ENCODE measurements at places on chromosomes 4 and X.

DNA sequence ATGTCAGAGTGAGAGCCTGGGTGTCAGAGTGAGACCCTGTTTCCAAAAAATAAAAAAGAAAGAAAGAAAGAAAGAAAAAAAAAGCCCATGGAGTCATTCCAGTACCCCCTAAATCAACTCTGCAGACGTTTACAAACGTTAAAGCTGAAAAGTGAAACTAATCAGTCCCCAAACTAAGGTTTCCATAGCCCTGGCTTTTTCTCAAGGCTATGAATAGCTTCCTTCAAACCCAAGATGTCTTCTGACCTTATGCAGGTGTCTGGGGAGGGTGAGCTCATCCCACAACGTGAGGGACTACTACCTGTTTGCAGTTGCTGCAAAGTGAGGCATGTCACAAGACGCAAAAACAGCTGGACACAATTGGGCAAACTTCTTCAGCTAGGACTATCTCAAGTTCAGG lies 144.0 kb downstream of the SH3KBP1 start:
- DNase-seq, result no peak

GRCh38 chrX:12892716-12893115 lies 13.7 kb upstream of the TLR8 start:
- DNase-seq, result no peak

DNA sequence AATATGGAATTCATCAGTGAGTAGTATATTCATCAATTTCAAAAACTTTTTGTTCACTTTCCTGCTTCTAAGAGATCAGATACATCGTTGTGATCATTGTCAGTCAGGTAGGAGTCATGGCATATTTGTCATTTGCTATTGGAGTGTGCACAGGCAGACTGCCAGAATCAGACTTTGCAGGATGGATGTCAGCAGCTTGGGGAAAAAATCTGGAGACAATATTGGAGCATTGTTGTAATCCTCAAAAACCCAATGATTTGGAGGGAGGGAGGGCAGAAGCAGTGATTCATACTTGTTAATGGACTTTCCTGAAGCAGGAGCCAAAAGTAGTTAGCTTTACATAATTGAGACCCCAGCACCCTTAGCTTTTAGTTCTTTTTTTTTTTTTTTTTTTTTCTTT lies 59.6 kb upstream of the DRP2 start:
- no peak for DNase-seq

GRCh38 chr4:115548123-115548522 lies 434.7 kb upstream of the NDST4 start:
- no peak for DNase-seq

- no peak for DNase-seq
These were observed 32.6 kb upstream of the DHRSX start for GRCh38 chrX:2533424-2533823.

DNA sequence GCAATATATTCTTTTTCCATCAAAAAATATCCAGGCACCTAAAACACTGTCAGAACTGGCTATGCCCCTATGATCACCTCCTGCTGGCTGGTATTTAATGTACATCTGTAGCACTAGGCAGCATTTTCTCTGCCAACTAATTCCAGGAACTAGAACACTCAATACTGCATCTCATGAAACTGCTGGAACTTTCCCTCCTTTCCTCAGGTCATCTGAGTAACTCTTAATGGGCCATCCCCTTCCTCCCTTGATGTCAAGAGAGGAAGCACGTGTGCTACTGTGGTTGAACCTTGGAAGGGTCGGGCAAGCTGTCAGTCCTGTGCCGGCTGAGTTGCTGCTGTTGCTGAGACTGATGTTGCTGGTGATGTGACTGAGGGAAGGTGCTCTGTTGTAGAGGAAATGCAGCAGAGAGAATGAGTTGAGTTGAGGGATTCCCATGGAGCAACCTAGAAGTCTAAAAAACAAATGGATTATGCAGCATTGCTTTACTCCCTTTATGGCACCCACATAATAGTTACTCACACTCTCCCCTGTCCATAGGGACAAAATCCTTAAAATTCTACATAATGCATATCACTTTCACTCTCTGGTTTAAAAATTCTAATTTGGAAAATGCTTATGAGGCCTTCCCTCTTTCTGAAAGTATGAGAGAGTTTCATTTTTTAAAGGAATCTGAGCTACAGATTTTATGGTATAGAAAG lies 39.5 kb downstream of the TMEM165 start:
- DNase-seq, result no peak

DNA sequence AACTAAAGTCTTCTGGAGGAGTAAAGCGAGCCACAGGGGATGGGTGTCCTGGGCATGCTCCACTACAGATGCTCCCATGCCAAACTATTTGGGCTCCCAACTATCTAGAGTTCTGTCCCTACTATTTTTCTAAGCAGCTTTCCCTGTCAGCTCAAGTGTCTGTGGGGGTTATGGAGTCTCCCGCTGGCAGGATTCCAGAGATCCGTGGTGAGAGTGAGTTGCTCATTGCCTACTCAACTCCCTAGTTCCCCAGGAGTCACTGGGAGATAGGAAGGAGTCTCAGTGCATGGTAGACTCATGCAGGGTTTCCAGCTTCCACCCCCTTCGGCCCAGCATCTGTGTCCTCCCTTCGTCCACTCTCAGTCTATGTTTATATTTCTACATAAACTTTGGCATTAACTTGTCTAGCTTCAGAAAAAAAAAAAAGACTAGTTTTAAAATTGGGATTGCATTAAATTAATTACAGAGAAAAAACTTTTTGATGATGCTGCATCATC lies 55.1 kb upstream of the INPP4B start:
- no peak for DNase-seq

DNA sequence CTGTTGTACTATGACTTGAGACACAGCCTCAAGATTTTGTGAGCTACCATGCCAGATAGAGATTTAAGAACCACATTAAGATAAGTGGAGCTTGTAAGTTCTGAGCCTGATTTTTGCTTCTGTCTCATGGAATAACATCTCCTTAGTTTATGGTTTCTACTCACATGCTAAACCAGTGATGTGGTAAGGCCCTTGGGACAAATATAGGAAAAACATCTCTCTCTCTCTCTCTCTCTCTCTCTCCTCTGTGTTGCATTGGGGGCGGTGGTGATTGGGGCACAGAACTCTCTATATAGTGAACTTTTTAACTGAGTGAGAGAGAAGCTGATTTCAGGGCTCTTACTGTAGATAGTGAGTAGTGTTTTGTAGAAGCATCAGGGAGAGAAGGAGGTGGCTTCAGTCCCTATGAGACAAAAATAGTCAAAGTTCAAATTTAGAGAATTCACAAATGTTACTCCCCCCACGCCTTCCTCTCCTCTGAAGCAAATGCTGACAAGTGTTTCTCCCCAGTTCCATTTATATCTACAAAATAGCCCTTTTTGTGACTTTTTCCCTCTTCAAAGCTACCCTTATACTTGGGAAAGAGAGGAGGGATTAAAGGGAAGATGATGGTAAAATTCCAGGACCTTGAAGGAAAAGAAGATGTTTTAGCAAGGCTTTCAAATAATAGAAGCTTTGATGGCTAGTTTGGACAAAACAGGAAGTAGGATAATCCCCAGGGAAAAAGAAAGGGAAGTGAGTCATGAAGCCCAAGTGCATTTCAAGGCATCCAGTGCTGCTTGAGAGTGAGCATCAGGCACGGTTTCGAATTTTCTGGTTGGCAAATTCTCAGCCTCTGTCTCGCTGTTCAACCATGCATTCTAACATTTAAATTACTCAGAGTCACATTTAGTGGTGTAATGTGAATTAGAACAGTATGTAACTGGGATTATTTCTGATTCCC lies 134.3 kb upstream of the AP1S2 start:
- DNase-seq, result no peak

DNA sequence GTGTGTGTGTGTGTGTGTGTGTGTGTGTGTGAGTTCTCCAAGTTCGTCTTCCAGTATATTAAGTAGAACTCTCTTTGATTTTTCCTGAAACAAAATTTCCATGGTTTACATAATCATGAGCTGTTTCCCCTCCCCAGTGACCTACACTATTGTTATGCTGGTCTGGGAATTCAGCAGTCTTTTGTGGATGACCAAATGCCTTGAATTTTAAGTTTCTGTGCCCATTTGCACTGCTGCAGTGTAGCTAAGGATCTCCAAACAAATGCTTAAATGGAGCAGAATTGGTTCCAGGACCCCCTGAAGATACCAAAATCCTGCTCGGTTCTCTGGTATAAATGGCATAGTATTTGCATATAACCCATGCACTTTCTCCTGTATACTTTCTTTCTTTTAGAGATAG lies 77.2 kb upstream of the SLC34A2 start:
- no peak for DNase-seq

DNA sequence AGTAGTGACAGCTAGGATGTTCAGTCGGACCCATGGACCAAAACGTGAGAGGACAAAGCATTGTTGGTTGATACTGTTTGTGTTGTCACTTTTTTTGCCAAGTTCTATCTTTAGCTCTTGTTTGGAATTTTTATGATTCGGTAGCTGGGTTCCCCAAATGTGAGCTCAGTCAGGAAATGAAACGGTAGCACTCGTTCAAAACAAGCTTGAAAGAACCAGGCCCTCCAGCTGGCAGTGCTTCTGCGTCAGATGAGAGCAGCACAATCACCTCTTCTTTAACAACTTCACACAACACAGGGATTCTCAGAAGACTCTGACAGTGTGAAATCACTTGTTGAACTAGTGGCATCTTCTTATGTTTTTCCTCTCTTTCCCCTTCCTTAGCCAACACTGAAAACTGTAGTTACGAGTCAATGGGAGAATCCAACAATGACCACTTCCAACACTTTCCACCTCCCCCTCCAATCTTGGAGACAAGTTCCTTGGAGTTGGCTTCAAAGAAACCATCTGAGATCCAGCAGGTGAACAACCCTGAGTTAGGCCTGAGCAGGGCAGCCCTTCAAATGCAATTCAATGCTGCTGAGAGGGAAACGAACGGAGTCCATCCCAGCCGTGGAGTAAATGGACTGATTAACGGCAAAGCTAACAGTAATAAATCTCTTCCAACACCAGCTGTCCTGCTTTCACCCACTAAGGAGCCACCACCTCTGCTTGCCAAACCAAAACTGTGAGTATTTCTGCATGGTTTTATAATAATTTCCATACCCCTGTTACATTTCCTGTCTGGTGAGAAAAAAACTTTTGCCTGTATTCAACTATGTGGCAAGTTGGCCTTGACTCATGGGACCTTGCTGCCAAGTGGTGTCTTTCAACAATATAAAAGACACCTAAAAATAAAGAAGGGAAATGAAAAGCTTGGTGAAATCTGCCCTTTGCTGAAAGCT lies 214.6 kb downstream of the PALLD start:
- DNase-seq, result no peak

- no peak for DNase-seq
These were observed 37.2 kb upstream of the SPANXC start for GRCh38 chrX:141279476-141279875.

- DNase-seq, result no peak
These were observed 393.7 kb downstream of the GASK1B start for GRCh38 chr4:157779081-157779480.

GRCh38 chr4:7324651-7325121 lies 110.0 kb downstream of the PSAPL1 start:
- DNase-seq, result no peak

DNA sequence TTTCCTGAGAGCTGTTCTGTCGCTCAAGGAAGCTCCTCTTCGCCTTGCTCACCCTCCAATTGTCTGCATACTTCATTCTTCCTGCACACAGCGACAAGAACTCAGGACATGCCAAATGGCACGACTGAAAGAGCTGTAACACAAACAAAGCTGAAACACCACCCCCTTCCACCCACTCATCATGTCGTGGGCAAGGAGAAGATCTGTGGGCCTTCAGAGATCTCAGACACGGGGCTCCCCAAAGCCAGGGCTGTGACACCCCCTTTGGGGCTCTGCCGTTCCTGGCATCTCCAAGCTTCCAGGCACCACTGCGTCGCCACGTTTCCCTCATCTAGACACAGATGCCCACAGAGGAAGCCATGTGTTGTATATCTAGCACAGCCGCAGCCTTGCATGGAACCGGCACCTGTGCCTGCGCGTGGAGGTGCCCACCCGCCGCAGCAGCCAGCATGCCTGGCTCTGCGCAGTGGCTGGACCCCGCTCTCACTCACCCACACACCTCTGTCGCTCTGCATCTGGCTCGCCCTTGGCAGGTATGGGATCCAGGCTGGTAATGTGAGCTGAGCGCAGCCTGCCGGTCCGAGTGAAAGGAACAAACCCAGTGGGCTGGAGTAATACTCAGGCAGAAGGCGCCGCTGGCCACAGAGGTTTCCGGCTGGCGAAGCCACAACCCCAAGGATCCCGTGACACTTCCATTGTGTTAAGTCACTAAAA lies 676.4 kb upstream of the INTU start:
- DNase-seq, result no peak
